ENCODE measurements at places on chromosomes 1 and 21. TPM values are rescaled to one million over a fixed set of nuclear protein-coding genes. Genes with fewer than 3 reads are reported as not detected.

DNA sequence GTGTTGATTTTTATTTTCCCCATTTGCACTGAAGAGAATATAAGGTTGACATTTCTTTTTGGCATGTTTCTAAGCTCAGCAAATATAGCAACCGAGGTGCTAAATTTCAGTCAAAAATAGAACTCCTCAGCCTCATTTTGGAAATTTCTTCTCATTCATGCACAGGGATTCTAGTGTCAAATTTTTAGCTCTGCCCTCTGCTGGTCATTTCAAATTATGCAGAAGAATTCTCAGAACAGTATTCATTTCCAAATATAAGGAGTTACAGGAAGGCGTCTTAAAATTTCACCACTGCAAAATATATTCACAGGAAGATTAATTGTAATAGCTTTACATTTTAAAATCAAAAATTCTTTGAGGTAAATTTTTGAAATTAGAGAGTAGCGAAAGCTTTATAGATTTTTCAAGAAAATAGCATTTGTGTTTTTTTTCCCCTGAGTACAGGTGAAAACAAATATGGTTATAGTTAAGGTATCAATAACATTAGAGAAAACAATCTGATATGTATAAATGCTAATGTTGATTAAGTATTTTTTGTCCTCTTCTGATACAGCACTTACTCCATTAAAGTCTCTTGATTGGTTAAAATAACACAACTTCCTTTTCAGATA is 57.9 kb downstream of the FMN2 start:
- peak; percentile 76 for DNase-seq

GRCh38 chr1:33234588-33234990 is 21.7 kb upstream of the ZNF362 start:
- no peak for DNase-seq

H6PD gene
- 9.8 TPM for total RNA-seq

- no peak for DNase-seq
Observed at GRCh38 chr21:15820327-15820726, 90.5 kb downstream of the USP25 start.

DNA sequence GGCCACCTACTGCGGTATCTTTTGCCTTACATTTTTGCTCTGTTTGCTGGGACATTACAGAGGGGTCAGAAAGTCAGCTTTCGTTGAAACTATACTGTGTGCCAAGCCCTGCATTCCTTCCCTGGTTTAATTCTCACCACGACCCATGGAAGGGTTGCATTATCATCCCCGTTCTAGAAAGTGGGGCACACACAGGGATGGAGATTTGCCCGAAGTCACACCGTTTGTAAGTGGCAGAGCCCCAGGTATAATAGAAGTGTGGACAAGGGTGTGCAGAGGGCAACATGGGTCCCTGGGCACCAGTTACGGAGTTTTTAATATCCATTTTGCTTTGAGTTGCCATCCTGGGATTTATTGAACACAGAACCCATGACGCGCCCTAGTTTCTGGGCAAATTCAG is 11.8 kb downstream of the DMRTB1 start:
- DNase-seq = no peak

ANGPTL3 gene
- total RNA-seq = not detected

FMO4 gene
- 5.9 TPM for total RNA-seq

- DNase-seq = no peak
Observed at GRCh38 chr1:109295712-109296415, 10.9 kb downstream of the MYBPHL start.

- no peak for DNase-seq
Observed at GRCh38 chr1:172342584-172343239, 77.8 kb upstream of the C1orf105 start.

- DNase-seq = peak; percentile 74
Observed at GRCh38 chr1:203144661-203145060, 17.1 kb downstream of the ADORA1 start.

DNA sequence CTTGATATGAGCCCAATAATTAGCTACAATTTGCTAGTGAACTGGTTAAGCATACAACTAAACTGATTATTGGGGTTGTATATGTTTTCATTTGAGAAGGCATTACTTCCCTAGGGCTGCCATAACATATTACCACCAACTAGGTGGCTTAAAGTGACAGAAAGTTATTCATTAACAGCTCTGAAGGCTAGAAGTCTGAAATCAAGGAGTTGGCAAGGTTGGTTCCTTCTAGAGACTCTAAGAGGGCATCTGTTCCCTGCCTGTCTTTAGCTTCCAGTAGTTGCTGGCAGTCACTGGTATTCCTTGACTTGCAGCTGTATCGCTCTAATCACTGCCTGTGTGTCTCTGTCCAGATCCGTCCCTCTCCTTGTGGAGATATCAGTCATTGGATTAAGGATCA is 86.3 kb downstream of the LHX9 start:
- DNase-seq = no peak

- no peak for DNase-seq
Observed at GRCh38 chr21:45592208-45592619, 50.0 kb upstream of the SLC19A1 start.

DNA sequence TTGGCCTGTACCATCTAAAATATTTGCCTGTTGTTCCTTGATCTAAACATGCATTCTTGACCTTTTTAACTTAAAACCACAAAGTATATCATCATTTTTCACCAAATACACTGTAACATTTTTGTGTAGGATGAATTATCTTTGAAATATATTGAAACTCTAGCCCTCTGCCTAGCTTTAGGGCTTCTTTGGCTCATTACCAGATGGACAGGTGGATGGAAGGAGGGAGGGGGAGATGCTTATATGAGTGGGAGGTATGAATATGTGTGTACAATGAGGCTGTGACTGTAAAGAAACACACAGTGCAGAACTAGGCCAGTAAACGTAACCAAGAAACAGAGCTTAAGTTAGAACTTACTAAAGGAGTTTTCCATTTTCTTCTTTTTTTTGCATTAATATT is 118.5 kb downstream of the ESRRG start:
- no peak for DNase-seq

AADACL4 gene
- total RNA-seq = not detected

- DNase-seq = no peak
Observed at GRCh38 chr1:74690364-74690696, 16.7 kb upstream of the ERICH3 start.

CYP4A22 gene
- total RNA-seq = not detected

DNA sequence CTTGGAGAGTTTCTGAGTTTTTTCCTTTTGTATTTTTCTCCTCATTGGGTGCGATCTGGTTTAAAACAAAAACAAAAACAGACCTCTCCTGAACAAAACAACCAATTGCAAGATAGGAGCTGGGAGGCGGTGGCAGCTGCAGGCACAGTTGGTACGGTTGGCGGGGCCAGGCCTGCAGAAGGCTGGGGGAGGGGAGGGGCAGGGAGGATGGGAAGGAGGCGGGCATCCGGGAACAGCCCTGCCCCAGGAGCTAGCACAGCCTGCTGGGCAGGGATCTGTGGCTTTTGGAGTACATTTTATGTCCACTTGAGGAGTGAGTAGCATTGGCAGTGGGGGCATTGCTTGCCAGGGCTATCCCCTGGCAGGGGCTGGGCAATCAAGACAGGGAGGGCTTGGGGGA is 5.2 kb downstream of the CAPN9 start:
- no peak for DNase-seq

TAS1R1 gene
- not detected for total RNA-seq

GSTM2 gene
- total RNA-seq = 2.2 TPM

KCNT2 gene
- total RNA-seq = not detected

GRCh38 chr1:9559673-9560072 is 20.4 kb downstream of the SLC25A33 start:
- no peak for DNase-seq

PYHIN1 gene
- total RNA-seq = not detected

SLC25A33 gene
- 15.4 TPM for total RNA-seq

DNA sequence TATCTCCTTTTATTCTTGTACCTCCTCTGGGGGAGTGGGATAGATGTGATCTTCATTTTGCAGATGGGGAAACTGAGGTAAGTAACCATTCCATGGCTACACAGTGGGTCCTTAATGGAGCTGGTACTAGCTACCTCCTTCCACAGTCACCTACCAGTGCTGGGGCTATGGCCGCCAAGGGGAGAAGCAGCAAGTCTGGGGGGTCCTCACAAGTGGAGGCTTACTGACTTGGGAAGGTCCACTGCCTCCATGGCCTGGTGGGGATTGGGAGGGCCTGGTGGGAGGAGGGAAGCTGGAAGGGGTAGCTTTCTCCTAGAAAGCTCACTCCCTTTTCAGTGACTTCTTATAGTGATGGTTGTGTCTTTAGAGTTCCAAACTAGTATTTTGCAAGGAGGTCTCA is 5.9 kb upstream of the FOXO6 start:
- no peak for DNase-seq

DNA sequence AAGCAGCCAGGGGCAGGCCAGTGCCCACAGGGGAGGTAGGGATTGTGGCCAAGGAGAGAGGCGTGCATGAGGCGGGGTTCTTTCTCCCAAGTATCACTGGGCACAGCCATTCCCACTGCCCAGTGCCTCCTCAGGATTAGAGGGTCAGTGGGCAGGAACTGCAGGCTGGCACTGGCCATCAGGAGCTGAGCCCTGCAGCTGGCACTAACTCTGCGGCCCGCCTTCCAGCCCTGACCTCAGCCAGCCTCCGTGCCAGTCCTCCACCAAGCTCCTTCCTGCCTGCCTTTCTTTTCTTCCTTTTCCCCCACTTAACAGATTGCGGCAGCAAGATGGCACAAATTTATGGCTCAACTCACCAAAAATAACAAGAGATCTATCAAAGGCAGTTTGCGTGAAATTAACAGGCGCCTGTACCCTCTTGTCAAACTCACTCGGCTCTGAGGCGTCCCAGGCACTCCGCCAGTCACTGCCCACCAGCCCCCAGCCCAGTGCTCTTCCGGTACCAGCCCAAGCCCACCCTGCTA is 11.1 kb downstream of the ADGRB2 start:
- no peak for DNase-seq

DNA sequence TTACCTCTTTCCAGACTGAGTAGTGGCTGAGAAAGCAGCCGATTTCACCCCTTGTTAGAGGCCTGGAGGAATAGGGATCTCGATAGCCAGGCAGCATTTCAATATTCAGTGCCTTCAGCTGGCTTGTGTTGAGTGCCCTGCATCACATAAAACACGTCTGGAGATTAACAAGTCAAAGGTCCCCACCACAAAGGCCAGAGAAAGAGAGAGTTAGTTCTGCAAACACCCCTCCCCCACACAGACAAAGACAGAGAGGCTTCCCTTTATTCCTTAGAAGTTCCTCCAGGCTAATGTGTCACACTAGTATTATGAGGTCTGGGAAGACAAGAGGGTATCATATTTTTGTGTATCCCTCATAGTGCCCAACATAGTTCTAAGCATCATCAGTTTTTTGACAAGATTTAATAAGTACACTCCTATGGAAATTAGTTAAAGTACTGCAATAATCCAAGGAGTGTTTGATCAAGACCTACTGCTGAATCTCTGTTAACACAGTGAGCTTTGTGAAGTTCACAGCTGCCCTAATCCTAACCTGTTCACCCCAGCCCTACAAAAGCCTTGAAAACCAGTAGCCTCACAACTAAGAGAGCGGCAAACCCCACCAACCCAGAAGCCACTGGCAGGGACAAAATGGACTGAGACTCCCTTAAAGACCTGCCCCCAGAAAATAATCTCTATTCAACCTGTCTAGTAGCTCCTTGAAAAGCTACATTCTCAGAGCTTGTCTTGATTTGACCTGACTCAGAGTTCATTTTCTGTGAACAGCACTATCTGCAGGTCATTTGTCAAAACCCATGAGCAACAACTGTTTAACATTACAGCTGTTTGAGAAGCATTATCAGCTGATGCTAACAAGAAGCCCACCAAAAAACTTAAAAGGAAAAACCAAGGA is 91.9 kb downstream of the COLGALT2 start:
- DNase-seq = peak; percentile 44

TMEM81 gene
- total RNA-seq = 1.9 TPM

GRCh38 chr21:31343030-31343510 is 991 bp downstream of the TIAM1 start:
- DNase-seq = no peak

LDLRAD2 gene
- not detected for total RNA-seq

DNA sequence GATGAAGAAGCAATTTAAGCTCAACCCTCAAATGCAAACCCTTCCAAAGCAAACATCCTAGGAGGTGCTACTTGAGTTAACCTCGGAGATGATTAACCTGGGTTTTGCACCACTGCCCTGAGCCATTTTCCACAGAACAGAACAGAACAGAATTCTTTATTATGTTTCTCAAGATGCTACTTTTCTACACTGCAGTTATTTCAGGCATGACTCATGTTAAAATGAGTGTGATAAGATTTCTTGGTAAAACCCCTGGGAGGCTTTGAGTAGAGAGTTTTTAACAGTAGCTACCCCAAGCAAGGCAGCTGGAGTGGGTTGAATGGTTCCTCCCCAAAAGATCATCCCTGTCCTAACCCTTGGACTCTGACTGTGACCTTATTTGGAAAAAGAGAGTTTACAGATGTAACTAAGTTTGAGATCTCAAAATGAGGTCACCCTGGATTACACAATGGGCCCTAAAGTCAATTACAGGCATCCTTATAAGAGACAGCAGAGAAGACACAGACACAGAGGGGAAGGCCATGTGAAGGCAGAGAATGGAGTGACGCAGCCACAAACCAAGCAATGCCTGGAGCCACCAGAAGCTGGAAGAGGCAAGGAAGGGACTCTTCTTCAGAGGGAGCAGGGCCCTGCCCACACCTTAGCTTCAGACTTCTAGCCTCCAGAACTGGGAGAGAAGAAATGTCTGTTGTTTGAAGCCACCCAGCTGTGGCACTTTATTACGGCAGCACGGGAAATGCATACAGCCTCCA is 153.4 kb downstream of the ETS2 start:
- DNase-seq = no peak

DNA sequence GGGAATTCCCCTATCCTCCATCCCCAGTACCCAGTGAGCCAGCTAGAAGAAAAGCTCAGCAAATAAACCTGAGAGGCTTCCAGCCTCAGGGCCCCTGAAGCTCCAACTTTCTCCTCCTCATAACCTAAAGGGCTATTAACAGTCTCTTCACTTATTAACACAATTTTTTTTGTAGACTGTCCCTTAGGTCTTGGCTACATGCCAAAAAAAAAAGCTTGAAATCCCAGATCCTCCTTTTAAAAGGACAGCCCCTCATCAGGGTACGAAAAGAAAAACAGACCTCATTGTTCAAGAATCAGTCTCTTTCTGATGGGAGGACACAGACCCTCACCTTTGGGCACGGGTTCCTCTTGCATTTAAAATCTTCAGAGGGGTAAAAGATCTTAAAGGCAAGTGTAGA is 72.8 kb upstream of the CD1D start:
- no peak for DNase-seq

DNA sequence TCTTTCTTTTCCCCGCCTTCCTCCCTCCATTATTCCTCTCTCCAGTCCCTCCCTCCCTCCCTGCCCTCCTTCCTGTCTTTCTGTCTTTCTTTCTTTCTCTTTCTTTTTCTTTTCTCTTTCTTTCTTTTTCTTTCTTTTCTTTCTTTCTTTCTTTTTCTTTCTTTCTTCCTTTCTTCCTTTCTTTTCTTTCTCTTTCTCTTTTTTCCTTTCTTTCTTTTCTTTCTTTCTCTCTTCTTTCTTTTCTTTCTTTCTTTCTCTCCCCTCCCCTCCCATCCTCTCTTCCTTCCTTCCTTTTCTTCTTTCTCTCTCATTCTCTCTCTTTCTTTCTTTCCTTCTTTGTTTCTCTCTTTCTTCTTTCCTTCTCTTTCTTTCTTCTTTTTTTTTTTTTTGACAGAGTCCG is 402.2 kb upstream of the PLXNA2 start:
- DNase-seq = no peak
